CD4-positive, alpha-beta T cell treated with Interleukin-17A for 4 hours (primary cell): ENCODE measurements at places on chromosomes 1 and 21.
A peak's percentile ranks its signal among the peaks of the same experiment; 100 is the strongest.

DNA sequence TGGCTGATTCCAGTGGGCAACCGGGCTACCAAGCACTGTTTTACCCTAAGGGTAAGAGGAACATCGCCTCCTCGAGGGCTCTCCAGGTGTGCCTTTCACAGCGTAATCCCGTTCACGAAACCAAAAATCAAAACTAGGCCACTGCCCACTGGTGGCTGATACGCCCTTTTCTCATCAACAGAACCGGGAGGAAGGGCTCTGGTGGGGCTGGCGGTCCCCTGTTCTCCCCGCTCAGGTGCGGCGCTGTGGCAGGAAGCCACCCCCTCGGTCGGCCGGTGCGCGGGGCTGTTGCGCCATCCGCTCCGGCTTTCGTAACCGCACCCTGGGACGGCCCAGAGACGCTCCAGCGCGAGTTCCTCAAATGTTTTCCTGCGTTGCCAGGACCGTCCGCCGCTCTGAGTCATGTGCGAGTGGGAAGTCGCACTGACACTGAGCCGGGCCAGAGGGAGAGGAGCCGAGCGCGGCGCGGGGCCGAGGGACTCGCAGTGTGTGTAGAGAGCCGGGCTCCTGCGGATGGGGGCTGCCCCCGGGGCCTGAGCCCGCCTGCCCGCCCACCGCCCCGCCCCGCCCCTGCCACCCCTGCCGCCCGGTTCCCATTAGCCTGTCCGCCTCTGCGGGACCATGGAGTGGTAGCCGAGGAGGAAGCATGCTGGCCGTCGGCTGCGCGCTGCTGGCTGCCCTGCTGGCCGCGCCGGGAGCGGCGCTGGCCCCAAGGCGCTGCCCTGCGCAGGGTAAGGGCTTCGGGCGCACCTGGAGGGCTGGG lies at the start of gene IL6R:
Gene IL6R, plus strand, starts transcription at position 360 of the 763 bp plus-strand sequence. Its CDS starts 287 bp downstream, at position 647.
- DNase-seq = peak; percentile 83

- no peak for DNase-seq
These were observed 132.2 kb downstream of the PTGER3 start for GRCh38 chr1:70915258-70916033.

GRCh38 chr1:198612471-198613260 lies 26.2 kb upstream of the PTPRC start:
- no peak for DNase-seq

- no peak for DNase-seq
These were observed 483.5 kb upstream of the PKN2 start for GRCh38 chr1:88200545-88200944.

DNA sequence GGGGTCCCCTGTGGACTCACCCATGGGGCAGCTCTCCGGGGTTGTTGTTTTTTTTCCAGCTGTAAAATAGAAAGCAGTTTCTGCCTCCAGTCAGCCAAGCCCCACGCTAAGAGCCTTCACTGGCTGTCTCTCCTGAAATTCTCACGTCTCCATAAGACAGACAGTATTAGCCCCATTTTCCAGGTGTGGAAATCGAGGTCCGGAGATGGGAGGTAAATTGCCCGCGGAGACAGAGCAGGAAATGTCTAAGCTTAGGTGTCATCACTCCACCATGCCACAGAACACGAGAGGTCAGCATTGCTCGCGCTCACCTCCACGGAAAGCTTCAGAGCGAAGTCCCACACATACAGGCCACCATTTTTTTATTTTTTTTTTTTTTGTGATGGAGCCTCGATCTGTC lies 44.6 kb downstream of the TNFRSF8 start:
- DNase-seq = no peak

DNA sequence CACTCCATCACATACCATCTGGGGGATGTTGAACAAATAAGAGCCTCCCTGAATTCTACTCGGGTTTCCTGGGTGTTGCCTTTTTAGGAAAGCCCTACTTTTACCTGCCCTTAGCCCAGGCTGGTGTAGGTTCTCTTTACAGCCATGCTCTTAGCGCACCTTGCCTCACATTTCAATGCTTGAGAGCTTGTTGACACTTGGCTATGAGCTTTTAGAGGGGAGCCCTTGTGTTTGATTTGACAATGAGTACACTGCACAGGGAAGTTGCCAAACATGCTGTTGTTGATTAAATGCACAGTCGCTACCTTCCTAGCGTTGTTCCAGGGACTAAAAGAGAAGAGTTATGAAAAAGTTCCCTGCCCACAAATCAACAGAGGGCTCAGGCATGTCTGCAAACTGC lies 103.8 kb downstream of the TRABD2B start:
- no peak for DNase-seq

GRCh38 chr1:187067160-187067559 lies 238.4 kb downstream of the PLA2G4A start:
- DNase-seq = no peak

DNA sequence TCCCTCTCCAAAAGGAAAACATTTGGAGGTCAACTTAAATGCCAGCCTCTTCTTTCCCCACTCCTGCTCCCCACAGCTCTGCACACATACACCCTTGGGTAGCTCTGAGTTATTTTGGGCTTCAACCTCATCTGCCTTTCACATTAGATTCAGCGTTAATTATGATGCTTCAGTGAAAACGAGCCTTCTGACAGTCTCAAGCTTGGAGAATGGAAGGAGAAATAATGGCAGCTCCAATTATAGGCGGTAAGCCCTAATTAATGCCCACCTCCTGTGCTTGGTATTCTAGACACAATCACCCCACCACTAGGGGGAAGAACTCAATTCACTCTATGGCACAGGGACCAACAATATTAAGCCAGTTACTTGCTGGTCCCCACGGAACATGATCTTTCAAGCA lies 397.9 kb downstream of the BRINP2 start:
- DNase-seq = no peak

DNA sequence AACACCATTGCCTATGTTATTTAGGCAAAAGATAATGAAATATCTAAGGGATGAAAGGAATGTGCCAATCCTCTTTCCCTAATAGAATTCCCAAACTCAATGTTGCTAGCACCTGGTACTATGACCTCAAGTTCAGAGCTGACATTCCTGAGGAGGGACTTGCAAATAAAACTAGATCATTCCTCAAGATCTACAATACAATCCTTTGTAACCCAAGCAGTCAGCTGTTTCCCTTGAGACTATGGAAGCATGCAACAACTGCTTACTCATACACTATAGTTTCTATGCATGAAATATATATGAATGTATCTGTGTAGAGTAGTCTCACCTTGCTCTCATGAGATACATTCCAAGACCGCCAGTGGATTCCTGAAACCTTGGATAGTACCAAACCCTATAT lies 65.0 kb downstream of the ABL2 start:
- no peak for DNase-seq

- DNase-seq = no peak
These were observed 45.9 kb downstream of the SLC45A1 start for GRCh38 chr1:8363767-8364301.

DNA sequence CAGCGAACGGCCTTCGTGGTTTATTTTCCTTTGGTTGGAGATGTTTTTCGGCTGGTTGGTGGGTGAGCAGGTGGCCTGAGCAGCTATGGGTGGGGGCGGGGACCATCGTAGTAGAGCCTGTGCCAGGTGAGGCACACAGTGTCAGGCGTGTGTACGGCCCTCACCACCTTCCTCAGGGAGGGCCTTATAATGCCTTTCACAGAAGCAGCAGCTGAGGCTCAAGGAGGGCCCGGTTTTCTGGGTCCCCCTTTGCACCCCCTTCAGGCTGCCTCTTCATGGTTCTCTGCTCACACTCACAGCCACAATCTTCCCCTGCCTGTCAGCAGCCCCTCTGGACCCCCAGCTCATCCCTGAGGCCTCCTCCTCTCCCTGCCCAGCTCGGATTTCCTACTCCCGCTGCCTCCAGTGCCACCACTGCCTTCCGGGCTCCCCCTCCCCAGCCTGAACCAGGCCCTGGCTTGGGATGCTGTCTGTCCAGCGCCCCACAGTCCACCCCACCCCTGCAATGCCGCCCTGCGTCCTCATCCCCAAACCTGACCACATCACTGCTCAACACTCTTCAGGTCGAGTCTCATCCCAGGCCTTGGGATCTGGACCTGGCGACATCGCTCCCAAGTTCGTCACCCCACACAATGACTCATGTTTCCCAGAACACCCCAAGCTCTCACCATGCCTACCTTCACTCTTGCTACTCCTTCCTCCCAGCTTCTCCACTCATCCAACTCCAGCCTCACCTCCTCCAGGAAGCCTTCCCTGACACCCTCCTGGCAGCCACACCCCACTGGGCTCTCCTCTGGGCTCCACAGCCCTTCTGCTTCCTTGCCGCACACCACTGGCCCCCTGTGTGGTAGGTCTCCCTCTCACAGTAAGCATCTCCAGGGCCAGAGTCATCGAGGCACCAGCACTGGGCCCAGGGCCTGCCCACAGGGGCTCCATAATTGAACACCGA lies 53.9 kb downstream of the DMRTB1 start:
- DNase-seq = no peak

- no peak for DNase-seq
These were observed 35.8 kb downstream of the PTPRF start for GRCh38 chr1:43566382-43567044.

- DNase-seq = no peak
These were observed 140.8 kb downstream of the PGBD5 start for GRCh38 chr1:230285351-230285750.

- no peak for DNase-seq
These were observed 31.0 kb upstream of the NID1 start for GRCh38 chr1:236095705-236096520.

- peak; percentile 38 for DNase-seq
These were observed 50.0 kb downstream of the KIAA0319L start for GRCh38 chr1:35506960-35507912.

DNA sequence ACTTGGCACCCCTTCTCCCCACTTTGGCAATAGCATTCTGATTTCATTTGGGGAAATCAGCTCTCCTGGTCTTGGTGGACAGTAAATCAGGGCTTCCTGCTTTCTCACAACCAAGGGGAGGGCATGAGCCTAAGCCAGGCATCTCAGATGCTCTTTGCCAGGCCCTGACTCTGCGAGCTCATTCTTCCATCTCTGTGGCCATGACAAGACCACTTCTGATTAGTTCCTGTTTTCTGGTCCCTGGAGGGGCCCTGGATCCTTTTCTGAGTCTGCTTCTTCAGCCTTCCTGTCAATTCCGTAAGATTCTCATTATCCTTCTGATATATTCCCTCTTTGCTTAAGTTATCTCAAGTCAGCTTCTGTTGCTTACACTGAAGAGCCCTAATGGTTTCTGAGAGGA lies 210.4 kb downstream of the HIVEP3 start:
- DNase-seq = no peak

DNA sequence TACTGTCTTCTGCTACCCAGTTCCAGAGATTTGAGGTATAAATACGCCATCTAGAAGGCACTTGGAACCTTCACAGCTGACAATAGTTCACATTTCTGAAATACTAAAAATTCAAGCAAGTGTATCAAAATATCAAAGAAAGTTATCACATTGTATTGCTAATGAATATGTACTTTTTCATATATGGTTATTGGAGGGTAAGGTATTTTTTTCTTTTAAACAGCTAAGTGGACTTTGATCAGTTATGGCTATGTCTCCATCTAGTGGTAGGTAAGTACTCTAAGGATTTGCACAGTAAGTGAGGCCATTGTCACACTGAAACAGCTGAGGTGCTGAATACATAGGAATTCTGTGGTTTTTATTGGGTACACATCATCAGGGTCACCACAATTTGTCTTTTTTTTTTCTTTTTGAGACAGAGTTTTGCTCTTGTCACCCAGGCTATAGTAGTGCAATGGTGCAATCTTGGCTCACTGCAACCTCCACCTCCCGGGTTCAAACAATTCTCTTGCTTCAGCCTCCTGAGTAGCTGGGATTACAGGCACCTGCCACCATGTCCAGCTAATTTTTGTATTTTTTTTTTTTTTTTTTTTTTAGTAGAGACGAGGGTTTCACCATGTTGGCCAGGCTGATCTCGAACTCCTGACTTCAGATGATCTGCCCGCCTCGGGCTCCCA lies 49.1 kb upstream of the CR2 start:
- DNase-seq = peak; percentile 12
